ENCODE measurements at places on chromosomes 2 and 18.

DNA sequence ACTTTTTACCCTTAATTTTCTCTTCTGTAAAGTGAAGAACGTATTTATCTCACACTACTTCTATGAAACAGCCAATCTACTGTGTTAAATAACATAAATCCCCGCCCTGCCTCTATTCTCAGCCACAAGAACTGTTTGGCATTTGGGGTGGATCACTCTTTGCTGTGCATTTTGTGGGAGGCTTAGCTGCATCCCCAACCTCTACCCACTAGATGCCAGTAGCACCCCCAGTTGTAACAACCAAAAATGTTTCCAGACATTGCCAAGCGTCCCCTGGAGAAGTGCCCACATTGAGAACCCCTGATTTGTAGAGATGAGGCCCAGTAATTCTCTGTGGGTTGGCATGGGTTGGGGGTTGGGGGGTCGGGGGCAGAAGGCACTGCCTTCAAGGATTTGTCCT, 94.7 kb upstream of the BOD1L2 start:
- DNase-seq, result no peak

DNA sequence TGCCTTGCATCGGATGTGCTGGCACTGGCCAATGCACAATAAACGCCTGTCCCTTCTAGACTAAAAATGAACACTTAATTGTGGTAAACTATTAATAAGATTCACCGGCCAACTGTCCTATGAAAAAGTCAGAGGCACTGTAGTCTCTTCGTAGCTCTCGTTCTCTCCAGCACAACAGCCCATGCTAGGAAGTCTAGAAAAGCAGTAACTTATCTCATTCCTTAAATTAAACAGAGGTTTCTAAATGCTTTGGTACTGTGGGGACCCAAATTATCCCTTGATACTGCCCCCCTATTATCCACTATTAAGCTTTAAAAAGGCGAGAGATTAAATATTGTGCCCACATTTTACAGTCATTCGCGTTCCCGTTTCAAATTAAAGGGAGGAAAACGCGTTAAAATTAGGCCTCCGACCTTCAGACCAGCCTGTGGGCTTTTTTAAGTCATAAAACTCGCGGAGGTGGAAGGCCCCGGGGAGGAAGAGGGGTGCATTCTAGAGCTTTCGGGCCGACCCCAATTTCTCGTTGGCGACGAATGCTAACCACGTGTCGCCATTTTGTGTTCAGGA, 1.5 kb upstream of the PCBP1 start:
- peak; percentile 41 for DNase-seq

DNA sequence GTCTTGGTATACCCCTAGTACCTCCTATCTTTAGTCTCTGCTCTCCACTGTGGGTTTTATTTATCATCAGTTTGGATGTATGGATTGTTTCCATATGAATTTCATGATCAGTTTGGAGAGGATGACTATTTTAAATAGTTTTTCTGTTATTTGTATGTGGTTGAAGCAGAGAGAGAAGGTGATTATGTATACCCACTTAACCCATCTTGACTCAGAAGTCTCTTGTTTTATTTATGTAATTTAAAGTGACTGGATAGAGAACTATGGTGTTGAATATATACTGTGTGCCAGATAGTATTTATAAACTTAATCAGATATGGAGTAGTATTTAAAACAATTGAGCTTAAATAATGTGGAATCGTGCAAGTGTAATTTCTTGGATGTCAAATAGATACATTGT, 39.9 kb downstream of the SMAD4 start:
- no peak for DNase-seq

GRCh38 chr2:79980816-79981215, 323.7 kb downstream of the LRRTM1 start:
- no peak for DNase-seq

Data from hematopoietic multipotent progenitor cell treated with erythropoietin and hydrocortisone succinate and interleukin-3 and kit ligand, for 15 days (in vitro differentiated cells).